NCI-H2171 (cell line): ENCODE measurements at places on chromosomes 11 and 22.

GRCh38 chr11:14755140-14755539, 111.5 kb downstream of the PDE3B start:
- DNase-seq, result no peak

GRCh38 chr11:65110354-65110861, 1.3 kb upstream of the TM7SF2 start:
- peak; percentile 55 for DNase-seq

- no peak for DNase-seq
Measured at GRCh38 chr11:43802509-43802908, 78.1 kb upstream of the ALKBH3 start.

- no peak for DNase-seq
Measured at GRCh38 chr11:132033051-132033450, 662.6 kb downstream of the NTM start.

DNA sequence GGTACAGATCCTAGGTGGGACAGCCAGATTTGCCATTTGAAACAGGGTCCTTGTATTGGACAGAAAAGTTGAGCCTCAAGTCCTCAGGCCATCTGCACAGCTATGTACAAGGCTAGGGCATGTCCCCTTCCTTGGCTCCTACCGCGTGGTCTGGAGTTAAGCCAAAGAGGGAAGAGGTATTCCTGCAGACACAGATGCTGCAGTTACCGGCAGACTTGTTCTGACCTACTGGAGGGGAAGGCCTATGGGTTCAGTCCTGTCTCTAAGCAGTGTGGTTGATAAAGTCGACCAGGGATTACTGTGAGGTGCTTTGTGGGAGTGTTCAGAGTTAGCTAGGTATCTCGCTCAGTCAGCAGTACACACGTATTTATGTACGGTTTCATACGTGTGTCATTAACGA, 180.6 kb downstream of the ADAMTS15 start:
- DNase-seq, result peak; percentile 10

DNA sequence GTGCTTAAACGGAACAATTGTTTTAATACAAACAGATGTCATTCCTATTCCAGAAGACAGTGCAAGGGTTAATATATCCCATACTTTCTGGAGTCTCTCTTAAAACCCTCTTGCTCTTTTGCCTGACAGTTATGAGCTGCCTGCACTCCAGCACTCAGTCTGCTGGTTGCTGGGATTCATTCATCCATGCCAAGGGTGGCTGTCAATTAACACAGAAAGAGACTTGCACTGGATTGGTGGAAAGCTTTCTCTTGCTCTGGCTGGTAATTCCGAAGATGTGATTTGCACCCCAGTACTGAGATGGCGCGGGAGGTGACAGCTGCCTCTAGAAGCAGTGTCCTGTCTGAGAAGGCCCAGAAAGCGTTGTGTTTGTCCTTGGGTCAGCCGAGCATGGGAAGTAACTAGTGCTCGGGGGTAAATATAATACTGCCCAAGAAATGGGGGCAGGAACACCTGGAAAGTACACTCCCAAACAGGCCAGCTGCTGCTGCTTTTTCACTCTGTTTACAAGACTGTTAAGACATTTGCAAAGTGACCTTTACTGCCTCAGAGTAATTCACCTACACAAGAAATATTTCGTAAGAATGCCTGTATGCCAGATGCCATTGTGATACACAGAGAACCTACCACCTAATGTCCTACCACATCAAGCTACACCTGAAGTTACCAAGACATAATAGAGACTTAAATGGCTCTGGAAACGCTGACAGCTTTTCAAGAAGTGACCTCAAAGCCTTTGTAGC, 20.5 kb downstream of the SCUBE2 start:
- DNase-seq, result no peak

- DNase-seq, result no peak
Measured at GRCh38 chr22:33851821-33852384, 68.4 kb downstream of the LARGE1 start.

DNA sequence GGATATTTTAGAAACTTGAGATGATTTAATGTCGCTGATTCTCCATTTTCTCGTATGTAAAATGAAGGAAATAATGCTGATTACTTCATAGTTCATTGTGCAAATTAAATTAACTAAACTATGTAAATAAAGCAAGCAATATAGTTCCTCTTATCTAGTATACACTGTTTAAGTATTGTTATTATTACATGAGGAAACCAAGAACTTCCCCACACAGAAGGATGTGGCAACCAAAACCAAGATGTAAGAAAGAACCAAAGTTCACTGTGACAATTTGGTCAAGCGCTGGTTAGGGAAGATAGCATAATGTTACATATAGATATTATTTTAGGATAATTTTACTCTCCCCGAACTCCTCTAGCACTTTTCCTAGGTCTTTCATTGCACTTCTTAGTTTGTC, 103.2 kb downstream of the XKR3 start:
- DNase-seq, result no peak

- no peak for DNase-seq
Measured at GRCh38 chr22:50140615-50141014, 29.9 kb upstream of the PANX2 start.

- DNase-seq, result no peak
Measured at GRCh38 chr11:12696911-12697581, 22.8 kb downstream of the TEAD1 start.

DNA sequence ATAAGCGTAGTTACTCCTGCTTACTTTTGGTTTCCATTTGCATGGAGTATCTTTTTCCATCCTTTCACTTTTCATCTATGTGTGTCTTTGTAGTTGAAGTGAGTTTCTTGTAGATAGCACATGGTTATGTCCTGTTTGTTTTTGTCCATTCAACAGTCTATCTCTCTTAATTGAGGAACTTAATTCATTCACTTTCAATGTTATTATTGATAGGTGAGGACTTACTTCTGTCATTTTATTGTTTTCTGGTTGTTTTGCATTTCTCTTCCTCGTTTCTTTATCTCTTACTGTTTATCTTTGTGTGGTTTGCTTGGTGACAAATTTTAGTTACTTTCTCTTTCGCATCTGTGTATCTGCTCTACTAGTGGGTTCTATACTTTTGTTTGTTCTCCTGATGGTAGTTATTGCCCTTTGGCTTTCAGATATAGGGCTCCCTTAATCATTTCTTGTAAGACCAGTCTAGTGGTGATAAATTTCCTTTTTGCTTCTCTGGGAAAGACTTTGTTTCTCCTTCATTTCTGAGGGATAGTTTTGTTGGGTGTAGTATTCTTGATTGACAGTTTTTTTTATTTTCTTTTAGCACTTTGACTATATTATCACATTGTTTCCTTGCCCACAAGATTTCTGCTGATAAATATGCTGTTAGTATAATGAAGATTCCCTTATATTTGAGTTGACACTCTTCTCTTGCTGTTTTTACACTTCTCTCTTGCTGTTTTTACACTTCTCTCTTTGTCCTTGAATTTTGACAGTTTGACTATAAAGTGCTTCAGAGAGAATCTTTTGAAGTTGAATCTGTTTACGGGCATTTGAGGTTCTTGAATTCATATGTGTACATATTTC, 9.0 kb upstream of the RAG1 start:
- DNase-seq, result no peak

GRCh38 chr22:23058481-23059283, 11.6 kb upstream of the GNAZ start:
- no peak for DNase-seq

GRCh38 chr11:42631220-42631843, 680.5 kb upstream of the API5 start:
- DNase-seq, result no peak

DNA sequence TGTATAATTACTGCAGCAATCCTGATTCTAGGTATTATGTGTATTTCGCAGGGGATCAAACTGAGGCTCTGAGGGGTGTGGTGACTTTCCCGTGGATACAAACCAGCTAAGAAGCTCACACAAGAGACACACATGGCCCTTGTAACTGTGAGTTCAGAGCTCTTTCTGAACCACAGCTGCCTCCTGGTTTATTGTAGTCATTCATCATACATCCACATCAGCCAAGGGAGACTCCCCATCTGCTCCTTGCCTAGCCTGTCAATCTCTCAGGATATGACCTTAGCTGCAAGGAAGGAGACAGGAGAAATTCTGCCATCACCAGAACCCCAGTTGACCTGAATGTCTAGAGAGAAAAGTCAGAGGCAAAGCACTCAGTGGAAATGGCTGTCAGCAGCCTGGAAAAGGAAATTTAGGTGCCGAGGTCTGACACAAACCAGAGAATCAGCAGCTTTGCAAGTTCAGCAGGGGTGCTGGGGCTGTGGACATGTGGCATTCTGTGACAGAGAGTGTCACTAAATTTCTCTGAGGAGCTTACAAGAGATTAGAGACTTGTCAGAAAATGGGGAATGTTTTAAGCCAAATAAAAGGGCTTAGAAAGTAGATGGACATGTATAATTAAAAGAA, 209.5 kb downstream of the AASDHPPT start:
- DNase-seq, result no peak

GRCh38 chr11:100805506-100806199, 118.6 kb downstream of the ARHGAP42 start:
- no peak for DNase-seq

GRCh38 chr11:46594374-46594700, 514 bp upstream of the AMBRA1 start:
- DNase-seq, result no peak

DNA sequence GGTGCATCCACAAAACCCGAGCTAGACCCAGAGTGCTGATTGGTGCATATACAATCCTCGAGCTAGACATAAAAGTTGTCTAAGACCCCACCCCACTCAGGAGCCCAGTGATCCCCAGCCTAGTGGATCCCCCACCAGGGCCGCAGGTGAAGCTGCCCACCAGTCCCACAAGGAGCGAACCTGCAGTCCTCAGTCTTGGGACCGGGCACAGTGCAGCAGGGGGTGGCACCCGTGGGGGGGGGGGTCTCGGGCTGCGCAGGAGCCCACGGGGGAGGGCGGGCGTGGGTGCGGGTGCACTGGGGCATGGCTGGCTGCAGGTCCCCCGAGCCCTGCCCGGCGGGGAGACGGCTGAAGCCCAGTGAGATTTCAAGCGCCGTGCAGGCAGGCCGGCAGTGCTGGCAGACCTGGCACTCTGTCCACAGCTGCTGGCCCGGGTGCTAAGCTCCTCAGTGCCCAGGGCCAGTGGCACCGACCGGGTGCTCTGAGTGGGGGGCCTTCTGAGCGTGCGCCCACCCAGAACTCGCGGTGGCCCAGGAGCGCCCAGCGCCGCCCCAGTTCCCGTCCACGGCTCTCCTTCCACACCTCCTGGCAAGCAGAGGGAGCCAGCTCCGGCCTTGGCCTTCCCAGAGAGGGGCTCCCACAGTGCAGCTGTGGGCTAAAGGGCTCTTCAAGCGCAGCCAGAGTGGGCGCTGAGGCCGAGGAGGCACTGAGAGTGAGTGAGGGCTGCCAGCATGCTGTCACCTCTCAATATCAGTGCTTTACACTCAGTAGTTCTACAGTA, 989.1 kb downstream of the FAM181B start:
- no peak for DNase-seq

- no peak for DNase-seq
Measured at GRCh38 chr22:41863472-41863871, 30.6 kb downstream of the SREBF2 start.

GRCh38 chr11:129225190-129225589, 33.1 kb upstream of the ARHGAP32 start:
- no peak for DNase-seq

- no peak for DNase-seq
Measured at GRCh38 chr11:1919391-1920127, at the start of gene TNNT3. Gene TNNT3 (plus strand): TSS chr11:1919703. CDS start chr11:1922875, 3,172 bp downstream.

DNA sequence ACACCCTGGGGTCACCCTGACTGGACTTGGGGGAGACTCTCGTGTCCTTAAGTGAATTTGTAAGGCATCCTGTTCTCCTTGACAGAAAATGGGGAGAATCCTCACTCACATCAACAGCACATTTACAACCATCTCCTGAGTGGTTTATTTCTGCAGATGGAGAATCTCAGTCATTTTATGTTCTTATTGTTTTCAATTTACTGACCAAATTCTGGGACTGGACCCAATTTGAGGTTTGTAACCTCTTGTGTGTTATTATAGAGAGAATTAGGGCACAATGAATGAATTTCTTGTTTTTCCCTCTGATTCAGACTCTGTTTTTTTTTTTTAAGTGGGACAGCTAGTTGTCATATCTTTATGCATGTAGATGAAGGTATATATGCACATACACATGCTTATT, 104.9 kb downstream of the ADAMTS15 start:
- no peak for DNase-seq

GRCh38 chr11:94801866-94802460, 33.8 kb downstream of the AMOTL1 start:
- DNase-seq, result no peak

GRCh38 chr11:128476049-128476448, 111.3 kb downstream of the ETS1 start:
- DNase-seq, result no peak

- DNase-seq, result no peak
Measured at GRCh38 chr11:67303132-67303834, at the start of gene SSH3. Gene SSH3 (plus strand): TSS chr11:67303530. CDS start chr11:67303626, 96 bp downstream.

GRCh38 chr22:39690881-39691605, 120.5 kb downstream of the CACNA1I start:
- no peak for DNase-seq

DNA sequence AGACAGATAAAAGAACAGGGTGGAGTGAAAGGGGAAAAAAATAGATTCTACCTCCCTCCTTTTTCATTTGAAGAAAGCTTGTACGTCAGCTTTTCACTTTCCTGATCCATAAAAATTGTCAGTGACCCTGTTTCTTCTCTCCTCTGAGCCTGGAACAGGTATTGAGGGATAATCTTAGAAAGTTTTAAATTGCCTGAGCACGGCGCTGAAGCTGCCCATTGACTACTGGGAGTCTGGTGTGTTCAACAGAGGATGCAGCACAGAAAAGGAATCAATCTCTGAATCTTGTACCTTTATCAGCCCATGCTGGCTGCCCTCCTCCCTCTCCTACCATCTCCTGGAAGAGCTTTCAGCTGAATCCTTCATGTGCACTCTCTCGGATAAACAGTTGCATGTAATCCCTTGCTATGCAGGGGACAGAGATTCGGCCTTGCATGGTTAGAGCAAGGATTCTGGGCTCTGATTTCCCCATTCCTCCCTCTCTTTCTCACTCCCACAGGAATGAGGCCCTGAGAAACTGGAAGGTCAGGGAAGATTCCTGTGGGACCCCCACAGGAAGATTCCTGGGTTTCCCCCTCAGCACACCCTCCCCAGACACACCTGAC, 162.4 kb upstream of the SYN3 start:
- DNase-seq, result no peak

- no peak for DNase-seq
Measured at GRCh38 chr11:10498426-10499250, 42.3 kb downstream of the RNF141 start.

GRCh38 chr11:40514124-40514523, 945.3 kb downstream of the LRRC4C start:
- no peak for DNase-seq

GRCh38 chr11:130315354-130315970, 745 bp upstream of the ZBTB44 start:
- DNase-seq, result no peak

- no peak for DNase-seq
Measured at GRCh38 chr22:22810018-22810427, 77.6 kb upstream of the IGLL5 start.

- peak; percentile 4 for DNase-seq
Measured at GRCh38 chr22:46803031-46803880, 40.8 kb downstream of the TBC1D22A start.

- DNase-seq, result no peak
Measured at GRCh38 chr11:82718307-82718706, 15.4 kb downstream of the FAM181B start.
